Cerebellum (tissue), 4 donors: ENCODE measurements at places on chromosomes 6 and 20. TPM values are rescaled to one million over a fixed set of nuclear protein-coding genes. Genes with fewer than 3 reads are reported as not detected.
A peak's percentile ranks its signal among the peaks of the same experiment; 100 is the strongest.

GRCh38 chr6:79802657-79803300 is 144.6 kb downstream of the ELOVL4 start:
- DNase-seq = no peak

DNA sequence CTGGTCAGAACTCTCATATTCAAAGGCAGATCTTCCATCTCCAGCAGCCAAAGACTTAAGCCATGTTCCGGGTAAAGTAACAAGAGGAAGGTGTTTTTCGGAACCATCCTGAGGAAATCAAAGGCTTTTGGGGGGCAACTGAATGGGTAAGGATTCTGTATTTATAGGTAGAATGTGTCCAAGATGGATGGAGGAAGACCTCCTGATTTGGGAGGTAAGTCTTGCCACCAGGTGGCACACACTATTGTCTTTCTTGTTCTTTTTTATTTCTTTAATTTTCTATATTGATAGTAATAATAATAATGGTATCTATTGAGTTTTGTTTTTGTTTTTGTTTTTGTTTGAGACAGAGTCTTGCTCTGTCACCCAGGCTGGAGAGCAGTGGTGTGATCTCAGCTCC is 53.0 kb upstream of the UBR2 start:
- DNase-seq = no peak

DNA sequence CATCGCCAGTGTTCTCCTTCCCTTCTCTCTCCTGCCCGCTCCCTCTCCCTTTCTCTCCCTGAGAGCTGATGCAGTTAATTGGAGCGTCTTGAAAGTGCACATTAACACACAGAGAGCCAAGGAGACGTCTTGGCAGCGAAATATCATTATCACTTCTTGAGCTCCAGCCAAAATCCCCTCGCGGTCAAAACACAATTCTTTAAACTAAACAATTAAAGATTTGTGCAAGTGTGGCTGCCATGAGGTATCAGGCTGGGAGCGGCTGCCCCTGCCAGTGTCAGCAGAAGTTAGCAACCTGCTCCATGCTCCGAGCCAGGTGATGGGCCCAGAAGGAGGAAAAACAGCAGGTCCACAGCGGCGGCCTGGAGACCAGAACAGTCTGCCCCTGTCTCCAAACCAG is 100.9 kb upstream of the FOXP4 start:
- no peak for DNase-seq

DNA sequence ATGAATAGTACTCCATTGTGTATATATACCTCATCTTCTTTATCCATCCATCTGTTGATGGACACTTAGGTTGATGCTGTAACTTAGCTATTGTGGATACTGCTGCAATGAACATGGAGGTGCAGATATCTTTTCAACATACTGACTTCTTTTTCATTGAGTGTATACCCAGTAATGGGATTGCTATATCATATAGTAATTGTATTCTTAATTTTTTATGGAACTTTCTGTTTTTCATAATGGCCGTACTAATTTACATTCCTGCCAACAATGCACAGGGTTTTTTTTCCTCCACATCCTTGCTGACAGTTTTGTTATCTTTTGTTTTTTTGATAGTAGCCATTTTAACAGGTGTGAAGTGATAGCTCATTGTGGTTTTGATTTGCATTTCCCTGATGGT is 5.2 kb downstream of the CCN2 start:
- DNase-seq = no peak

- peak; percentile 70 for DNase-seq
These were observed 92.9 kb downstream of the TFAP2C start for GRCh38 chr20:56722042-56722441.

- no peak for DNase-seq
These were observed 138.1 kb downstream of the TBXT start for GRCh38 chr6:166029506-166029905.

DNA sequence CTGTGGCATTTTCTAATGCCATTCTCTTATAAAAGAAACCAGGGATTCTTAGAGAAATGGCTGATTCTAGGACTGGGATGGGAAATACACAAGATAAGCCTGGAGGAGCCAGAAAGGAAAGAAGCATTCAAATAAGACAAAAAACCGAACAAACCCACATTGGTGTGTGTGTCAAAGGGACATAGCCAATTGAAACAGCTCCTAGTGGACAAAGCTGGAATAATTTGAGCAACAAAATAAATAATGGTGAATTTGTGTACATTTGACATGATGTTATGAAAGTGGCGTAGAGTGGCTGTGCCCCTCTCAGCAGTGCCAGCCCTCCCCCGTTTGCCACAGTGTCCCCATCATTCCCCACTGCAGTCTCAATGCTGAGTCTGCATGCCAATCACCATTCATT is 55.5 kb downstream of the B3GAT2 start:
- DNase-seq = no peak

DNA sequence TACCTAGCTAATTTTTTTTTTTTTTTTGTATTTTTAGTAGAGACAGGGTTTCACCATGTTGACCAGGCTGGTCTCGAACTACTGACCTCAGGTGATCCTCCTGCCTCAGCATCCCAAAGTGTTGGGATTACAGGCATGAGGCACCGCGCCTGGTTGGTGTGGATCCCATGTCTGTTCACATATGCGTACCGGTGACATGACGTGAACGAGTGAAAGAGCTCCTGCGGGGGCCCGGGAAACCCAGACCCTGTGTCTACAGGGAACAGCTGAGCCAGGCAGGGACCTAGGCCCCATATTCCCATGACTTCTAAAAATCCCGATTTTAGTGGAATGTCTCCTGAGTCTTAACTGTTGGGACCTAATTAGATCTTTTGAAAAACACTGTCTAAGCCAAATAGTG is 33.1 kb downstream of the VSTM2L start:
- no peak for DNase-seq

DNA sequence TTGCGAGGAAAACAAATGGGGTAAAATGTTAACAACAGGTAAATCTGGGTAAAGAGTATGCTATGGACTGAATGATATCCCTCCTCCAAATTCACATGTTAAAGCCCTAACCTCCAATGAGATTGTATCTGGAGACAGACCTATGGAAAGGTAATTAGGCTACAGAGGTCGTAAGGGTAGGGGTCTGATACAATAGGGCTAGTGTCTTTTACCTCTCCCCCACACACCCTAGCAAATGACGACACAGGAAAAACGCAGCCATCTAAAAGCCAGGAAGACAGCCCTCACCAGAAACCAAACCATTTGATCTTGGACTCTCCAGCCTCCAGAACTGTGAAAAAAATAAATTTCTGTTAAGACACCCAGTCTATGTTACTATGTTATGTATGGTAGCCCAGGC is 20.6 kb upstream of the FBXO9 start:
- no peak for DNase-seq

- no peak for DNase-seq
These were observed 156.9 kb downstream of the MAFB start for GRCh38 chr20:40532103-40532502.

- DNase-seq = peak; percentile 10
These were observed 27.8 kb downstream of the RNF8 start for GRCh38 chr6:37381579-37381978.

DNA sequence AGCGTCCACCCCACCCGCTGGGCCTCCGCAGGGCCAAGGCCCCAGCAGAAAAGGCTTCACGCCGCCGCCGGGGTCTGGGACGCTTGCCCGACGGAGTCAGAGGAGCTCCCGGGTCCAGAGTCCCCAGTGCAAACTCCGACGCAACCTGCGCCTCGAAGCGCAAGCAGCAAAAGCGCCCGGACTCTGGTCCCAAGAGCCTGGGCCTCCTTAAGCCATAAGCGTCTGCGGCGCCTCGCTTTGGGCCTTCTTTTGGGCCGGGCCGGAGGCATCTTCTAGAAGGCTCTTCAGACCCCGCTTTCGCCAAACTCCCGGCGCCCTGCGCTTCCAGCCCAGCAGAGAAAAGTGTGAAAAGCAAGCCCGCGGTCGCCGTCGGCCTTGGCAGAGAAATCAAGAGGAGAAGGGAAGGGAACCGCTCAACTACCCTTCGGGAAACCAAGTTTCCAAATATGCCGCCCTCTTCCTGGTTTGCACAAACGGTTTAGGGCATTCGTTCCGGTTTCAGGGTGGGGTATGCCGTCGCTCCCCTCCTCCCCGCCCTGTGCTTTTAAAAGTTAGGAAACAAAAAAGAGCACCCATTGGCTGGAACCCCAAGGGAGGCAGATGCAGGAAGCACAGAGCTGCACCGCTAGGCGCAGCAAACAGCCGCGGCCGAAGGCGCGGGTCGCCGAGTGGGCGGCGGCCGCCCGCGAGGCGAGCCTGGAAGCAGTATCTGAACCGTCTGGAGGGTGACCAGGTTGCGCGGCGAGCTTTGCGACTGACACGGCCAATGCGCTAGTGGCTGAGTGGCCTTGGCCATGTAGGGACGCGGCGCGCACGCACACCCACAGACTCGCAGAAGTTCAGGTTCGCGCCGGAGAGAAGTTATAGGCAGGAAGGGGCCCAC is 1.2 kb downstream of the TBX18 start:
- DNase-seq = no peak

DNA sequence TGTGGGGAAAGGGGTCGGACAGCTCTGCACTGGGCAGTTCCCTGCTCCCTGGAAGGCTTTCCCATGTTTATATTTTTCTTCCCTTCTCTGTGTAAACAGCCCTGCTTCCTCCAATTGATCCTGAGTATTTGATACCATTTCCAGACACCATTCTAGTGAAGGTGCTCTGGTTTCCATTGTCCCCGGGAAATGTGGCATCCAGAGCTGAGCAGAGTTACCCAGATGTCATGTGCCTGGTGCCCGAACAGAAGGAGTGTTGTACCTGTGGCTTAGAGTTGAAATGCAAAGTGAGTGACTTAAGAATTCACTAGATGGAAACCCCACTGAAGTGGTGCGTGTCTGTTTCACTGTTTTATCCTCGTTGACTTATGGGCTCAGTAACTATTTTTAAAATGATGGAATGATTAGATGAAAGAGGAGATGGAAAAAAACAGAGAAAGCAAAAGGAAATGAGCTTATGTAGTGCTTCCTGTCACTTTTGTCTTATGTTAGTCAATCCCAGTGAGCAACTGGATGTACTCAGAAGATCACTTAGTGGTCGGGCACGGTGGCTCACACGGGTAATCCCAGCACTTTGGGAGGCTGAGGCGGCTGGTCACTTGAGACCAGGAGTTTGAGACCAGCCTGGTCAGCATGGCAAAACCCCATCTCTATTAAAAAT is 83.8 kb downstream of the SASH1 start:
- DNase-seq = no peak

DNA sequence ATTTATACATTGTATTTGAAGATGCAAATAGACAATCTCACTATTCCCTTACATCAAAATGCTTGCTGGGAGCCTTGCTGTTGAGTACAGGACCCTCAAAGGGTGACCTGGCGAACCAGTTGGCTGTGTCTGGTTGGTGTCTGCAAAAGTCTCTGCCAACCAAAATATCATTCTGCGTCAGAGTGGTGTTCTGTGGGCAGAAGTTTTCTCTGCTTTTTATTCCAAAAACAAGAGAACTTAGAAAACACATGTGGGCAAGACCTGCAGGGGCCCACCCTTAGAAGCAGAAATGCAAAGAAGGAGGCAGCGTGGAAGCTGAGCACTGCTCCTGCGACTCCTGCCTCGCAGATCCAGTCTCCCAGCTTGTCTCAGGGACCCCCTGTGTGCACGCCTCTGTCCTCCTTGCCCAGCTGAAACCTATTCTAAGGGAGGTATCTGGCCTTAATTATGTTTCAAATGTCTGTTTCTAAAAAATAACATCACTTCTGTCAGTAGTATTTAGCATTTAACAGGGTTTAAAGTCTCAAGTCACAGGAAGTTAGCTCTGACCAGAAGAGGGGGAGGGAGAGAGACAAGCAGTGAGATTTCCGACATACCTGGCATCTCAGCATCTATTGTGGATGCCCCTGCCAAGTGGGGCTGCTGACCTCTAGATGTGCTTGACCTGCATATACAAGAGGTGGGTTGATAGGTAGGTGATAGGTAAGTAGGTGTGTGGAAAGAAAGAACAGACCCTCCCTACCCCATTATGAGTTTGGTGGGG is 101.3 kb downstream of the SASH1 start:
- no peak for DNase-seq

- no peak for DNase-seq
These were observed 164.4 kb downstream of the SIM1 start for GRCh38 chr6:100300221-100300736.

GRCh38 chr20:14991023-14991422 is 653.6 kb upstream of the FLRT3 start:
- DNase-seq = no peak

- DNase-seq = no peak
These were observed 33.0 kb downstream of the PIGU start for GRCh38 chr20:34643928-34644327.

GRCh38 chr20:17645546-17646208 is 36.4 kb downstream of the RRBP1 start:
- no peak for DNase-seq

DNA sequence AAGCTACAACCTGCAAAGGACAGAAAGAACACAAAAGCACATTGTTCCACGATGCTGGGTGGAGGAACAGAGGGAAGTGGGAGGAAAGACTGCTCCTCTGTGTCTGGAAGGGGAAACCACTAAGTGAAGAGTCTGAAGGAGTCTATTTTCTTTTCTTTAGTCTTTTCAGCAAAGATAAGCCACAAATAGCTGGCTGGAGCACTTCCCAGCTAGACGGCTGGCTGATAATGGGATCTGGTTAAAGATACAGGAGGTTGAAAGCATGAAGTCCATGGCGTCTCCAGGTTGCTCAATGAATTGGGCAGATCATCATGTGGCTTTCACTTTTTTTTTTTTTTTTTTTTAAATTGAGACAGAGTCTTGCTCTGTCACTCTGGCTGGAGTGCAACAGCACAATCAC is 154.0 kb upstream of the KCNG1 start:
- DNase-seq = no peak

- DNase-seq = no peak
These were observed 96.0 kb downstream of the PLEKHG1 start for GRCh38 chr6:150695652-150696051.

DNA sequence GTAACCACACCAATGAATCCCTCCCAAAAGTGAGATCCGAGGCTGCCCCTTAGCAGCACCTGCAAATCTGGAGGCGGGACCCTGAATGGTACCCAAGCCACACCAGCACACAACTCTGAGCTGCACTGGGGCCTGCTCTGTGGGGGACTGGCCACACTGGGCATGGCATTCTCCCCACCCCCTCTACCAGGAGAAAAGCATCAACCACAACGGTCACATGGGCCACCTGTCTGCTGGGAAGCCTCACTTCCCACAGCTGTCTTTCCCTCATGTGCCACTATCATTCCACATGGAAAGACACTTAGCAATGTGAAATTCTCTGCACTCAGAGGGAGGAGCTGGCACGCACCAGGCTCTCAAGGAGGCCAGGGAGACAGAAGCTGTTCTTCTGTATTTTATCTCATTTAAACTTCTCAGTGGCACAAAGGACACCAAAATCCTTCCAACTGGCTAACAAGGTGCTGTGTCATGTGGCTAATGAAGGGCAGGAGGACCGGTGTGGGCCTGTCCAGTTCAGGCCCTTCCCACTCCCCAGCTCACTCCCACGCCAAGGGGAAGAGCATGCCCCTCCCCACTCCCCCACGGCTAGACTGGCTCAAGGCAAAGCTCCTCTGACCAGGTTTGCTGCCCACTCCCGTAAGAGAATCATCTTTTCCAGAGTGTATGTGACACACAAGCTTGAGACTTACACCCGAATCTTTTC is 19.0 kb downstream of the YTHDF1 start:
- no peak for DNase-seq

GRCh38 chr6:72864799-72865198 is 242.9 kb downstream of the KCNQ5 start:
- no peak for DNase-seq

The MYBL2 gene
- 2.4 TPM for total RNA-seq

The IP6K3 gene
- 0.27 TPM for total RNA-seq

The FGD2 gene
- 3.1 TPM for total RNA-seq

The RIMS1 gene
- 247 TPM for total RNA-seq

The TMC2 gene
- total RNA-seq = 3.7 TPM

The CLDN20 gene
- not detected for total RNA-seq

The BPIFB1 gene
- total RNA-seq = 0.45 TPM

The CDSN gene
- total RNA-seq = not detected

The PRR18 gene
- total RNA-seq = 0.54 TPM

The EYA2 gene
- 6.6 TPM for total RNA-seq
